ENCODE measurements at places on chromosomes 6 and 20.

- DNase-seq, result no peak
These were observed 5.2 kb downstream of the BICRAL start for GRCh38 chr6:42787063-42787472.

- DNase-seq, result no peak
These were observed 118.7 kb downstream of the CLIC5 start for GRCh38 chr6:45896783-45897441.

DNA sequence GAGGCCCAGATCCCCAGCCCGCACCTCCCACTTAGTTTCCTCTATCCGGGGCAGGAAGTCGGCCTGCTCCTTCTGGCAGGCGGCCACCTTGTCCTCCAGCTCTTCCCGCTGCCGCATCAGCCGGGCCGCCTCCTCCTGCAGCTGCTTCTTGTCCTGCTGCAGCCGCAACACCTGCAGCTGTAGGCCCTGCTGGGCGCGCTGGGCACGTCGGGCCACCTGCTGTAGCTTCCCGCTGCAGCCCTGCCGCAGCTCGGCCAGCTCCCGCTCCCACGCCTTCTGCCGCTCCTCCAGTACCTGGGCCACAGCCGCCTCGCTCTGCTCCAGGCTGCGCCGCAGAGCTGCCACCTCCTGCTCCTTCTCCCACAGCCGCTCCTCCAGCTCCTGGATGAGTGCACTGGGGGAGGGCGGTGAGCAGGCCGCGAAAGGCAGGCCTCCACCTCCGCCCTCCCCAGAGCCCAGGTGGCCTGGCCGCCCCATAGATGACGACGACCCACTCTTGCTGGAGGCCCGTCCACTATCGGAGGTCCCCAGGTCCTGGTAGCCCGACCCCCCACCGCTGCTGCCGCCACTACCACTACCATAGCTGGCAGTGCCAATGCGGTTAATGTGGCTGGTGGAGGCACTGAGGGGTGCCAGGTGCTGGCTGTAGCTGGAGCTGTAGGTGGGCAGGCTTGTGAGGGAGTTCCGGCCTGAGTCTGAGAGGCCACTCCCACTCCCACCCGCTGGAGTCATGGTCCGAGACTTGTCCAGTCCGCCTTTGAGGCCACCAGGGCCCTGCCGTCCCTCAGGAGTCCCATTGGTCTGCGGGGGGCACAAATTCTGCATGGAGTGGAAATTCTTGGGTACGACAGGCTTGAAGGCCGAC is 6.0 kb upstream of the FASTKD5 start:
- DNase-seq, result no peak

DNA sequence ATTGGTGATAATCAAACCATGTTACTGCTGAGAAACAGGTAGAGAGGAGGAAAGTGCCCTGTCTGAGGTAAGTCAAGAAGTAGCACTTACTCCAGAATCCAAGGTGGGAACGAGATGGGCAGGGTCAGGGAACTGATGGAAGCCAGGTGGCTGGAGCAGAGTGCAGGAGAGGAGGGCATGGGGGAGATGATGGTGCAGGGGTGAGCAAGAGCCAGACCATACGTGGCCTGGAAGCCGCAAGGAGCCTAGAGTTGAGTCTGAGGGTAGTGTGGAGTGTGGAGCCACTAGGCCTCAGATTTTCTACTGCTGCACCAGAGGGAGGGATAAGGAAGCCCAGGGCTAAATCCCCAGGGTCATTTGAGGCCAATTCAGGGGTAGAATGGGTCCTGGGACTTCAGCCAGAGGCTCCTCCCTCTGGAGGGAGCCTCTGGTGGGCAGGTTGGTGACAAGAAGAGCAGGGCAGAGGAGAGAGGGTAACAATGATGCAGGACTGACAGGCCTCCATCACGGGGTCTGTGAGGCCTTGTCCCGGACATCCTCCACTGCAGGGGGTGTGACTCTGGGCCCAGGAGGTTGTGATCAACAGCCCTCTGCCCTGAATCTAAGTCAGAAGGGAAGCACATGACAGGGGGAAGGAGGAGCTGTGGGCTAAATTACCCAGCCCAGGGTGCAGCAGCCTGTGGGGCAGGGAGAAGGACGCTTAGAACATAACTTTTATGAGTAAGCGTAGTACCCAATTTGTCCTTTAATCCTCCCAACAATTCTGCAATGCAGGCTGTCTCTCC is 28.7 kb downstream of the COX4I2 start:
- no peak for DNase-seq

DNA sequence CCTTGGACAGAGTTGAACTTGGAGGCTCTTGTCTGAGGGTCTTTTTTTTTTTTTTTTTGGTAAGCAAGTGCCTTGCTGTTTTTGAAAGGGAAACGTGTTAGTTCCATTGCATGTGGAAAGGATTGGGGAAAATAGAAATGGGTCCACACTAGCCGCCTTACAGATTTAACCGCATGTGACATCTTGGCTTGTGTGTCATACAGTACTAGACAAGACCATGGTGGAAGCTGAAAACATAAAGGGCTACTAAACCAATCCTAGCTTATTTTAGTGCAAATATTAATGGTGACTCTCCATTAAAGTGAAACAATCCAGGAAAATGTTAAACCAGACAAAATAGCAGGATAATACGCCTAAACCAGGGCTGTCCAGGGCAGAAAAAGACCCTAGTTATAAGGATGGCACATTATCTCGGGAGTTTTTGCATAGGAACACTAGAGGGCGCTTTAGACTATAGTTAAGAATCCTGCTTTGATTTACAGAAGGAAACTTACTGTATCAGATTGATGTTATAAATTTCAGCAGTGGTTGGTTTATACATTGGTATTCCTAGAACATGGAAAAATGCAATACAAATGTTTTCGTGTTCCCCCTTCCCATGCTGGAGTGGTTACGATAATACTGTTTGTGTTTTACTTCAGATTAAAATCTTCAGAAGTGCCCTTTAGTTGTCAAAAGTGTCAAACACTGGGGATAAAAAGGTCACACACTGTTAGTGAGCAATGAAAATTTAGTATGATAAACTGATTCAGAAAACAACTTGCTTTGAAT is 59.8 kb upstream of the DEK start:
- DNase-seq, result peak; percentile 64

- no peak for DNase-seq
These were observed 94.5 kb downstream of the ZMYND8 start for GRCh38 chr20:47262008-47262364.

GRCh38 chr6:40252531-40253258 is 318.4 kb upstream of the MOCS1 start:
- DNase-seq, result no peak

DNA sequence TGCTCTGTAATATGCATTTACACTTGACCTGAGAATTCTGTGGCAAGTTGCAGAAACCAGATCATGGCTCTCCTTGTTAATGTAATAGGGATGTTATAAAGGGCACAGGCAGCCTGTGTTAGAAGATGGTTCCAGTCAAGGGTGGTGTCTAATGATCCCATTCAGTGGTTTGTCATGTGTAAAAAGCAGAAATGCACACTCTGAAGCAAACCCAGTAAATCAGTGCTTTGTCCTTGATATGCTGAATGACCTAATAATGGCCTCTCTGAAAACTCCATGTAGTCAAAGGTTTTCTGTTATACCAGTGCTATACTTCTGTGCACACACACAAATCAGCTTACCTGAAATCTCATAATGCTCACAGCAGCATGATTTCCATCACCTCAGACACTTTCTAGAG is 66.2 kb downstream of the SOBP start:
- no peak for DNase-seq

- no peak for DNase-seq
These were observed 72.0 kb upstream of the SCGN start for GRCh38 chr6:25579902-25580495.

- no peak for DNase-seq
These were observed 2.8 kb downstream of the CCN5 start for GRCh38 chr20:44717986-44718385.
